NCI-H187 (cell line): ENCODE measurements at places on chromosomes 1 and 21.

DNA sequence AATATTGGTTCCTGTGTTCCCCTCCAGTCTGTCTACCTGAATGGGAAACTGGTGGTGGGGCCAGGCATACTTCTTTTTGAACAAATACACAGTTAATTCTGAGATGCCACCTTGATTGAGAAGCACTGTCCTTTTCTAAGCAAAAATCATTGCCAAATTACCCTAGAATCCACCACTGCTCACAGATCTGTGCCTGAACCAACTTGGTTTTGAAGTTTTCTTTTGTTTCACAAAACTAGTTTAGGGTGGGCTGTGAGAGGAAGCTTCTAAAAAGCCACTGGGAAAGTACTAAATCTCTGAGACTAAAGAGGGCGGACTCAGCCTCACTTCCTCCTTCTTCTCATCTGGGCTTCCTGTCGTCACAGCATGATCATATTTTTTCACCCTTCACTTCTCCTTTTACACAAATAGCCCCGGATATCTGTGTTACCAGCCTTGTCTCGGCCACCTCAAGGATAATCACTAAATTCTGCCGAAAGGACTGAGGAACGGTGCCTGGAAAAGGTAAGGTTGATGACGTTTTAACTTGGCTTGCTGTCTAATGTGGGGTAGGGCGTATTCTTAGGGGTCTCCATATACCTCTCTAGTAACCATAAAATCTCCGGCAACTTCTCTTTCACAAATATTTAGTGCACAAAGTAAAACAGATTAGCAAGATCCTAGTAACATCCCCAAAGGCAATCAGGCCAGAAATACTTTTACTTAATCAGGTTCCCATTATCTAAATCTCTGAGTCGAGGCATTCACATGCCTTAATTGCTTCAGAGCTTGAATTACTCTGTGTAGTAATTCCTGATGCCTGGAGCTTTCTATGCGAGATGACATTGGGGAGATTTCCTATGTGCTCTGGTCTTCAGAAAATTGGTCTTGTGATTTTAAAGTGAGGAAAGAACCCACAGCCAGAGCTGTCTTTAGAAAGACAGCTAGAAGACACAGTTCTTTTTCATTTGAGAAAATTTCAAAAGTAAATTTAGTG lies at the start of gene CD53:
TSS of gene CD53 (plus strand) at position 404 of the 976 bp plus-strand sequence. CDS start 18,261 bp downstream, outside the sequence.
- DNase-seq: no peak

DNA sequence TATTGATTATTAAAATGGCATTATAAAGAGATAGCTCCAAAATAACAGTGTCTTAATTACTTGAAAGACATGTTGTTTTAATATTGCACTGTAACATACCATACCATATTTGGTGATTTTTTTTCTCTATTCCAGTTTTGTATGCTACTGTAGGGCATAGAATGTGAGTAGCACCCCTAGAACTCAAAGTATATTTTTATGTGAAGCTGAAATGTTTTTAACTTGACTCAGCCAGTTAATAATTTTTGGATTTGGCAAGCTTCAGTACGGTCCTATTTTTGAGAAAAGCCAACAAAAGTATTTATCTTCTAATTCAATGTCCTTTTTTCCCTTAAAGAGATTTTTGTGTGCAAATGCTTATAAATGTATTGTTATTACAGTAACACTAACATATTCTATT lies 593.8 kb downstream of the USP25 start:
- DNase-seq: no peak

GRCh38 chr21:24118738-24119459 lies 1488.4 kb downstream of the MRPL39 start:
- no peak for DNase-seq

DNA sequence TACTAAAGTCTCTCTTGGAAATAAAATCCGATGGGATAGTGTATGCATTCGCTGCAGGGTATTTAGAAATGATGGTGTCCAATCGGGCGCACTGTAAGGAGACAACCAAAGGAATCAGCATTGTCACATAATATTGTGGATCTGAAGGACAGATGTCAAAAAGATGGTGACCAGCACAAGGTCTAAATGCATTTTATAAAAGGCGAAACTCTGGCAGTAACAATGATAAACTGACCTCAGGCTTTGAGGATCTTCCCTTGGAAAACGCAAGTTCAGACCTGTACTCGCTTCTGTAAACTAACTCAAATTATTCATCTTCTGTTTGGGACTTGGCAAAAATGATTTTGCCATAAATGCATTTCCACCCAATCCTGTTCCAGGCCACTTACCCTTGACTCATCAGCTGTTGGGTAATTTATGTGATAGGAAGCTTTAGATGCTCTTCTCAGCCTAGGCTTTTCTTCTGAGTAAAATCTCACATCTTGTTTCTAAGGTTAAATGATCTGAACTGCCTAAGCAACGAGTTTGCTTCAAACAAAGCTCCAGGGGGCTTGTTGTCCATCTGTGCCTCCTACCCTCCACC lies 33.8 kb downstream of the STPG1 start:
- DNase-seq: no peak

GRCh38 chr1:188822248-188822647 lies 1655.4 kb downstream of the BRINP3 start:
- no peak for DNase-seq

DNA sequence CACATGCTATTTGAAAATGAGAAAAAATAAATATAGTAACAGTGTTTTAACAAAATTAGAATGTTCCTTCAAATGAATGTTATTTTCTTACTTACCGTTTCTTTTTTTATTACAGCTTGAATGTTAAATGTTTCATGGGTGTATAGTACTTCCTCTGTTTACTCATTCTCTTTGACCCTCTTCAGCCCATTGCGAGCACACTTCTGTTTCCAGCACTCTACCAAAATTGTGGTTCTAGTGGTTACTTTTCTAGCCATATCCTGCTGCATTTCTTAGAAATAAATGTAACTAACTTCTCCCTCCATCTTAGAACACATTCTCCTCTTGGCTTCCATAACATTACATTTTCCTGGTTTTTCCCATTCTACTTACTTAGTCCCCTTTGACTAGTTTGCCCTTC lies 190.0 kb upstream of the C1orf105 start:
- DNase-seq: no peak

DNA sequence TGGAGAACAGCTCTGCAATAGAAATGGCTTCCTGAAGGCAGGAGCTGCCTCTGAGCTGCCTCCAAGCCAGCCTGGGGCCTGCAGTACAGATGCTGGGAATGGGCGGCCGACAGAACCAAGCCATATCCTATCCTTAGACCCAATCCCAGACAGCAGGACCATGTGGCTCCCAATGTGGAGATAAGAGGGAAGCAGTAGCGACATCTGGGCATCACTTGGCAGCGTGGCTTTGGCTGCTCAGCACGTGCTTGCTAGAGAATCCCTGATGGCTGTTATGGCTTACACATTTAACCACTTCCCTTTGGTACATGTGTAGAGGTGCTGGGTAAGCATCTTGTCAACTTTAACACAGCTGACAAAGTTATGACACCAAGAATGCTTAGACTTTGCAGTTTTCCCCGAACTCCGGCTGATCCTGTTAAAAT lies 87.7 kb downstream of the MAN1C1 start:
- DNase-seq: no peak
